Astrocyte (in vitro differentiated cells and primary cell): ENCODE measurements at places on chromosomes 6 and 20. TPM values are rescaled to one million over a fixed set of nuclear protein-coding genes. Genes with fewer than 3 reads are reported as not detected.

Gene R3HDML
- total RNA-seq = 0.25 and 1.3 TPM in 2 replicates

Gene OLIG3
- total RNA-seq = 0.14 TPM in 1 of 2 replicates, not detected in the other

Gene RAET1L
- not detected in 2 replicates for total RNA-seq

Gene SNX21
- 13.3 and 14.2 TPM in 2 replicates for total RNA-seq

Gene PLN
- 0.43 TPM in 1 of 2 replicates, not detected in the other for total RNA-seq

Gene ARMC2
- total RNA-seq = 5.2 and 7.1 TPM in 2 replicates

Gene C20orf141
- total RNA-seq = not detected in 2 replicates

Gene PNPLA1
- not detected in 2 replicates for total RNA-seq

Gene SLC26A8
- not detected in 2 replicates for total RNA-seq

Gene ZC3H12D
- total RNA-seq = 0.05 and 0.10 TPM in 2 replicates
